ENCODE measurements at places on chromosomes 16 and 17.

- no peak for DNase-seq
These were observed 66.4 kb downstream of the OR1D5 start for GRCh38 chr17:2996810-2997670.

- no peak for DNase-seq
These were observed 337.1 kb upstream of the CA10 start for GRCh38 chr17:52495646-52496045.

- DNase-seq: no peak
These were observed 170.3 kb downstream of the MAF start for GRCh38 chr16:79430191-79430678.

GRCh38 chr16:50059669-50060068 lies 6.1 kb upstream of the HEATR3 start:
- no peak for DNase-seq

GRCh38 chr17:78291944-78292910 lies 60.8 kb downstream of the TMEM235 start:
- no peak for DNase-seq

- no peak for DNase-seq
These were observed 358 bp downstream of the CHRNE start for GRCh38 chr17:4902540-4902939.

GRCh38 chr17:76816590-76817135 lies 51.5 kb upstream of the MGAT5B start:
- peak; percentile 29 for DNase-seq

GRCh38 chr17:40815381-40815780 lies 7.0 kb downstream of the KRT10 start:
- DNase-seq: no peak

GRCh38 chr16:84308120-84308519 lies 13.4 kb downstream of the WFDC1 start:
- no peak for DNase-seq

GRCh38 chr17:40810494-40810893 lies 10.7 kb upstream of the KRT28 start:
- no peak for DNase-seq

DNA sequence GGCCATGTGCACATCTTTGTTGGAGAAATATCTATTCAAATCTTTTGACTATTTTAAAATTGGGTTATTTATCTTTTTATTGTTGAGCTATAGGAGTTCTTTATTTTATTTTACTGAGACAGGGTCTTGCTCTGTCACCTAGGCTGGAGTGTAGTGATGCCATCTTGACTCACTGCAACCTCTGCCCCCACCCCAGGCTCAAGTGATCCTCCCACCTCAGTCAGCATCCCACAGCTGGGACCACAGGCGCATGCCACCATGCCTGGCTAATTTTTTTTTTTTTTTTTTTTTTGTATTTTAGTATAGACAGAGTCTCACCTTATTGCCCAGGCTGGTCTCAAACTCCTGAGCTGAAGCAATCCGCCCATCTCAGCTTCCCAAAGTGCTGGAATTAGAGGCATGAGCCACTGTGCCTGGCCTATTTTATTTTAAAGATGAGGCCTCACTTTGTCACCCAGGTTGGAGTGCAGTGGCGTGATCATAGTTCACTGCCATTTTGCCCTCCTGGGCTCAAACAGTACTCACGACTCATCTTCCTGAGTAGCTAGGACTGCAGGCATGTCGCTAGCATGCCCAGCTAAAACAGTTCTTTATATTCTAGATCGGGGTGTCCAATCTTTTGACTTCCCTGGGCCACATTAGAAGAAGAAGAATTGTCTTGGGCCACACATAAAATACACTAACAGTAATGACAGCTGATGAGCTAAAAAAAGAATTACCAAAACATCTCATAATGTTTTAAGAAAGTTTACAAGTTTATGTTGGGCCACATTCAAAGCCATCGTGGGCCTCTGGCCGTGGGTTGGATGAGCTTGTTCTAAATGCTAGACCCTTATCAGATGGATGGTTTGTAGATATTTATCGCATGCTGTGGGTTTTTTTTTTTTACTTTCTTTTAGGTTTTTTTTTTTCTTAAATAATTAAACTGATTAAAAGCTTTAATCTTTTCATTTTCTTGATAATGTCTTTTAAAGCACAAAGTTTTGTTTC lies 13.7 kb downstream of the TENT4B start:
- no peak for DNase-seq

DNA sequence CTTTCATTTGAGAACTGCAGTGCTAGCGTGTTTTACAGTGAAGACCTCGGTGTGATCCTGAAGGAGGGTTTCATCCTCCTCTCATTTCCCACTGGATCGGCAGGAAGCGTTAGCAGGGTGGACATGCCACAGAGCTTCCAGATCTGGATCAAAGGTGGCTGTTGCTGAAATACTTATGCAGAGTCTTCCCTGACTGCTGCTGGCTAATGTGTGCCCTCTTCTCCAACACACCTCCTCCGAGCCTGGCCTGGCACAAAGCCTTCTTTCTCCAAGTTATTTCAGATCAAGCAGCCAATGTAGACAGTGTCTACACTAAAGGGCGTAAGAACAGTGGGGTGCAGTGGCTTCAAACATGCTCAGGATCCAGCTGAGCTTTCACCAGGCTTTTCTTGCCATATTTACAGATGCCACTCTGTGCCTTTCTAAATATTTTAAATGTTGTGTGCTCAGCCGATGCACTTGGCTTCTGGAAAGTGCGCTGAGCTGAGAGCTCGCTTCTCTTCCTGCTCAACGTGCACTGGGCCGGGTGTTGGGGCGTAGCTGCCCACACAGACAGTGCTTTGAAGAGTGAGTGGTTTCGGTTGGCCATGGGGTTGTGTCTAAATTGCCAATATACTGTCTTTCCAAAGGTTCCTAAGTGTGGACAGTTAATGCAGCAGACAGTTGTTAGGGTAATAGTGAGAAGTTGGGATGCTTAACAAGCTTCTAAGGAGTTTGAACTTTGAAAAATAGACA lies 2.1 kb downstream of the ZNF750 start:
- DNase-seq: no peak

GRCh38 chr16:58409316-58409973 lies 17.2 kb downstream of the GINS3 start:
- no peak for DNase-seq

DNA sequence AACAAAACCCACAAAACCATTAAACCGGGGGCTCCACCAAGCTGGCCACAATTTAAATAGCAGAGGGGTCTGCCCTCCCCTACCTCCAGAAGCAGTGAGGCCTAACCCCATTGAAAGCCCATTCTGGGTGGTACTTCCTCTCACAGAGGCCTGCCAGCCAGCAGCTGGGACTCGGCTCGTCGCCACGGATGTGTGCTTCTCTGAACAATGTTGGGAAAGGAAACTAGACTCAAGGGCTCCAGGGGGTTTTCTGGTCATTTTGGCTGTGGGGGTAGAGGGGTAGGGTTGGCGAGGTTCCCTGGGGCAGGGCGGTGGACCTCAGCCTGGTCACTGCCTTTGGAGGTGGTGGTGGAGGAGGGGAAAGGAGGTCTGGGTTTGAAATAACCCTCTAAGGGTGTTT lies 4.7 kb upstream of the PLCG2 start:
- no peak for DNase-seq

DNA sequence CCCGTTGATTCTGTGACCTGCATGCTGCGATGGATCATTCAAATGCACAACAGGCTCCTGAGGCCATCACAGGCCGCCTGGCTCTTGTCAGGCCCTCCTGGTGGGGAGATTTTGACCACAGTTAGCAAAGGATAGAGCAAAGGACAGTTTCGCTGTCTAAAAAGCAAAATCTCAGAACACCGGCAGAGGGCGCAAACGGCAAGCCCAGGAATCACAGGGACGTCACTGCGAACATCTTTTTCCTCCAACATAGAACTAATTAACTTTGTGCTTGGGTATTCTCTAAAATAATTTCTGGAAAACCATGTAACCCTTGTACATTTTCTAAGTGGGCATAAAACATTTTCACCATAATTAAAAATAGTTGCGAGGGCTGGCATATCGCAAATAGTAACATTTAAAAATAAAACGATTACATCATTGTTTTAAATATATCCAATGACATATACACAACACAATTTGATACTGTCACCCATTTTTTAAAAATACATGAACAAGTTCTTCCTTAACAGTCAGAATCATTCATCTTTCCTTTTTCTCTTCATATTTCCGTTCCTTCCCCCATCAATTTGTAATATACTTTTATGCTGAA lies 19.7 kb upstream of the SLC47A1 start:
- DNase-seq: peak; percentile 50

- DNase-seq: no peak
These were observed 69.7 kb upstream of the CHMP6 start for GRCh38 chr17:80921741-80922579.

DNA sequence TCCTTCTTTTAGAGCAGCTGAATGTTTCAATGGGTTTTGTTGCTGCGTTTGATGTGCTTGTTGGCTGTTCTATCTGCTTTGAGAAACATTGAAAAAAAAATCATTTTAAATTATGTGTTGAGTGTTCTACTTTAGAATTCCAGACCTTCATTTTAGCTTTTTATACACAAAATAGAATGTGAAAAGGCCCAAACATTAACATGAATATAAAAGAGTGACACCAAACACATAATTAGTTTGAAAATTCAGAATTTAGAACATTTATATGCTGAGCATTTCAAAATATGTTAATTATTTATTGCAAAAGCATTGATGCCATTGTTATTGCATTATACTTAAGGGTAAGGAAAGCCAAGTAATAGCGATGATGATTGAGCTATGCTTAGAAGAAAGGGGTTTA lies 2.9 kb downstream of the NFAT5 start:
- no peak for DNase-seq

GRCh38 chr17:57210972-57211411 lies 45.3 kb upstream of the MSI2 start:
- DNase-seq: no peak

- no peak for DNase-seq
These were observed 1.8 kb downstream of the CDH15 start for GRCh38 chr16:89173174-89173921.

GRCh38 chr16:65598621-65599020 lies 476.8 kb upstream of the CDH11 start:
- no peak for DNase-seq

- no peak for DNase-seq
These were observed 6.9 kb upstream of the DBNDD1 start for GRCh38 chr16:90026135-90026534.

DNA sequence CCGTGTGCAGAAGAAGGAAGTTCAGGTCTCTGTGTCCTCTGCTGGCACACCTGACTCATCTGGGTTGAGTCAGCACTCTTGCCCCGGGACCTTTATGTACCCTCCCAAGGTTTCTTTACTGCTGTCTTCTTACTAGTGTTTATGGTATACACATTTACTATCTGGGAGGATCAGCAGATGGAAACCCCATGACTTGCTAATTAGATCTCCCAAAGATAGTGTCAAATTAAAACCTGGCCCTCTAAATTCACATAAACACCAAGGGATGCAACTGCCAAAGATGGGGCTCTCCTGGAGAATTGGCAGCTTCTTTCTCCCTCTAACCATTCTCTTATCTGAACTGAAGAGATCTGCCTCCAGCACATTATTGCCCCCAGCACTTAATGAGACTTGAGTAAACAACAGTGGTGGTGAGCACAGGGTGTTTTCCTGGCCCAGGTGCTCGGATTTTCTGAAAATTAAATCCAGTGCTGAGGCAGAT lies 718.1 kb upstream of the SOX9 start:
- DNase-seq: no peak

DNA sequence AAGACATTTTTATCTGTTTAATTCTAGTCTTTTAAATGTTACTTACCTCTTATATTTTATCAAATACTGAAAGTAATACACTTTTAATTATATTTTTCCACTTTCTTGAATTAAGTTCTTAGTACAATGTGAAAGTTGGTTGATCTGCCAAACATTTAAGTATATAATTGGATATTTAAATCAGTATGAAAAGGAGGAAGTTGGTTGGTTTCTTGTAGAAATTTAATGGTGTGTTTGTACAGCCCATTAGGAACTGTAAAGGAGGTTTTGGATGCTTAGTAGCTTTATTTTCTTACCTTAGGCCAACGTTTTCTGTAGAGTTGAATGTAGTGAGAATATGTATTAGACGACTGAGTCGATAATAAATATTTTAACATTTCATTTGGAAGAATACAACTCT lies 5.4 kb downstream of the NFATC3 start:
- DNase-seq: no peak

DNA sequence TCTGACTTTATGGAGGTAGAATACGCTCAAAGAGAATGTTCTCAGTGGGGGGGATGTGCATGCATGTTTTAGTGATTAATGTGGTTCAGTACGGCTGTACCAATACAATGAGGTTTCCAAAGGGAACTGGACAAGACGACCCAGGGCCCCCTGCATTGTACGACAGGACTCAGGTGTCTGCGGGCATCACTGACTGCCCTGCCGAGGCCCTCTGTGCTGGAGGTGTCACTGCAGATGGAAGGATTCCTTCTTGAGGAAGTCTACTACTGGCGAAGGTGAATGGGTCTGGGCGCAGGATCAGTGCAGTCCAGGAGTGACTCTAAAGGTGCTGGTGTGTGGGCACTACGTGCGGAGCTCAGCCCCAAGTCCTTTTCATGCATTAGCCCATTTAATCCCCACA lies 3.5 kb upstream of the LGALS9 start:
- no peak for DNase-seq

DNA sequence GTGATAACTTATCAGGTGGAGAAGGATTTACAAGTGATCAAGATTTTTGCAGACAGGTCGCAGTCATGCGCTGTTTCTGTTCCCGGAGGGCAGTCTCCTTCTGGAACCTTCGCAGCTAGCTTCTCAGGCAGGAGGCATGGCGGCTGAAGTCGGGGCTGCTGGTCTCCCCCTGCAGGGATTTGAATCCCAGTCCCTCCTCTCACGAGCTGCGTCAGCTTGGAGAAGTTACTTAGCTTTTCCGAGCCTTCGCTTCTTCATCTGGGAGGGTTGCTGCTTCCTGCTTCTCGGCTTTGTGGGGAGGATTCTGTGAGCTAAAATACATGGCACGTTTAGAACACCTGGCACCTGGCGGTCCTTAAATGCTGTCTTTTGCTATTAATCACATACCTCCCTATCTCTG lies 287.8 kb upstream of the FOXF1 start:
- no peak for DNase-seq

- DNase-seq: no peak
These were observed 20.2 kb upstream of the OR3A1 start for GRCh38 chr17:3318336-3318735.

- DNase-seq: no peak
These were observed 7.4 kb downstream of the ZDHHC7 start for GRCh38 chr16:85003725-85004586.

GRCh38 chr16:69408475-69408874 lies 15.9 kb upstream of the CYB5B start:
- DNase-seq: no peak

- peak; percentile 51 for DNase-seq
These were observed 933 bp downstream of the CCR7 start for GRCh38 chr17:40564195-40564882.

- no peak for DNase-seq
These were observed 88.2 kb downstream of the NOG start for GRCh38 chr17:56681561-56682266.

GRCh38 chr16:56336071-56336688 lies 89.2 kb downstream of the AMFR start:
- DNase-seq: no peak

All from central memory CD8-positive, alpha-beta T cell (primary cell).